ENCODE measurements at places on chromosomes 7 and 10.
A peak's percentile ranks its signal among the peaks of the same experiment; 100 is the strongest.

- H3K4me1 ChIP-seq: no peaks in the 10 kb centered on the region
- no peak overlapping the region for H3K4me3 ChIP-seq
- H3K27me3 ChIP-seq: no peaks in the 10 kb centered on the region
- no peaks in the 10 kb centered on the region for H3K36me3 ChIP-seq
- DNase-seq: no peak
- H3K27ac ChIP-seq: no peak overlapping the region
Measured at GRCh38 chr10:66714741-66715140, 211.1 kb upstream of the LRRTM3 start.

- H3K36me3 ChIP-seq: no peaks in the 10 kb centered on the region
- no peak overlapping the region for H3K27ac ChIP-seq
- H3K4me1 ChIP-seq: no peaks in the 10 kb centered on the region
- no peak for DNase-seq
- no peaks in the 10 kb centered on the region for H3K27me3 ChIP-seq
Measured at GRCh38 chr10:93267521-93267920, 193.8 kb downstream of the CYP26A1 start.

DNA sequence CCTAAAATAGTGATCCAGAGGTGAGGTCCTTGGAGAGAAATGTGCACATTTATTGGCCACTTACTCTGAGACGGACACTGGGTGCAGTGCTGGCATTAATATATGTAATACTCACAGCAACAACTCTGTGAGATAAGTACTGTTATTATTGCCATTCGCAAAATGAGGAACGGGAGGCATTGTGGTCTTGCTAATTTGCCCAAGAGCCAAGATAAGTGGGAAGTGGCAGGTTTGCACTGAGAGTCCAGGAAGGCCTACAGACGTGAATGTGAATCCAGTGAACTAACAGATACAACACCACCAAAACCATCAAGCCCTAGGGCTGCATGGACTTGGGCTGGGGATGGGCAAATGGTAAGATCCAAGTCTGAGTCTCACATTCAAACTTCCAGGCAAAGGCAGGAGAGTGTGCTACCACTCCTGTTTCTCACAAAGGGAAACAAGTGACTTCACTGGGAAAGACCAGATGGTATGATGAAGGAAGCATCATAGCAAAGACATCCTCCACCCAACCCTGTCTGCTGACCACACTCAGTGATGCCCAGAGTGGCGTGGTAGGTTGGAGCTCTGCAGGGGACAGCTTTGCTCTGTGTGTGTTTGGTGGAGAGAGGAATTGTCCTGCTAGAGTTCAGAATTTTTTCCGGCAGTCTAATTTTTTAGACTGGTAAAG lies 19.2 kb downstream of the TMEM273 start:
- H3K4me1 ChIP-seq: no peaks in the 10 kb centered on the region
- no peak overlapping the region for H3K27ac ChIP-seq
- H3K4me3 ChIP-seq: no peak overlapping the region
- no peaks in the 10 kb centered on the region for H3K36me3 ChIP-seq

- H3K4me1 ChIP-seq: no peaks in the 10 kb centered on the region
- H3K27me3 ChIP-seq: peaks cover 6% of the 10 kb centered on the region
- no peaks in the 10 kb centered on the region for H3K36me3 ChIP-seq
- no peak overlapping the region for H3K27ac ChIP-seq
Measured at GRCh38 chr7:139893461-139893860, 64.4 kb downstream of the TBXAS1 start.

GRCh38 chr10:56624082-56624481 lies 263.0 kb upstream of the ZWINT start:
- H3K27ac ChIP-seq: no peak overlapping the region

- H3K36me3 ChIP-seq: no peaks in the 10 kb centered on the region
- H3K4me3 ChIP-seq: no peak overlapping the region
- no peaks in the 10 kb centered on the region for H3K27me3 ChIP-seq
- DNase-seq: no peak
- H3K27ac ChIP-seq: no peak overlapping the region
- no peaks in the 10 kb centered on the region for H3K4me1 ChIP-seq
Measured at GRCh38 chr7:131934452-131934851, 378.0 kb upstream of the PODXL start.

- no peaks in the 10 kb centered on the region for H3K4me1 ChIP-seq
- no peak overlapping the region for H3K4me3 ChIP-seq
- H3K27ac ChIP-seq: no peak overlapping the region
- no peaks in the 10 kb centered on the region for H3K27me3 ChIP-seq
Measured at GRCh38 chr10:46546591-46547540, 9.6 kb downstream of the GPRIN2 start.

DNA sequence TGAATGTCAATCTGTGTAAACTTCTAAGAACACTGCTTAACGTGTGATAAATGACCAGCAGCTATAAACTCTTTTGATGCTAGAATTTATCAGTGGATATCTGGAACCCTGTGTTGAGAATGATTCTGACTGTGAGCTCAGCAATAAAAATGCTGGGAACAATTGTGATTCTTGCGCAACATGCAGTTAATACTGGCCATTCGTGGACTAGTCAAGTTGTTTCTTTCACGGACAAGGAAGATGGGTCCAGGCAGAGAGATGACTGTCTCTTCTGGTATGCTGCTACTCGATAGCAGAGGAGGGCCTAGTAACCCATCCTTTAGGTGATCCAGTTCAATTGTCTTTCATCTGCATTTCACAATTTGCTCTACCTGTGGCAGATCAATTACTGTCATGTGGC lies 394.8 kb upstream of the IGFBP3 start:
- no peaks in the 10 kb centered on the region for H3K4me1 ChIP-seq
- H3K27me3 ChIP-seq: no peaks in the 10 kb centered on the region
- DNase-seq: no peak

DNA sequence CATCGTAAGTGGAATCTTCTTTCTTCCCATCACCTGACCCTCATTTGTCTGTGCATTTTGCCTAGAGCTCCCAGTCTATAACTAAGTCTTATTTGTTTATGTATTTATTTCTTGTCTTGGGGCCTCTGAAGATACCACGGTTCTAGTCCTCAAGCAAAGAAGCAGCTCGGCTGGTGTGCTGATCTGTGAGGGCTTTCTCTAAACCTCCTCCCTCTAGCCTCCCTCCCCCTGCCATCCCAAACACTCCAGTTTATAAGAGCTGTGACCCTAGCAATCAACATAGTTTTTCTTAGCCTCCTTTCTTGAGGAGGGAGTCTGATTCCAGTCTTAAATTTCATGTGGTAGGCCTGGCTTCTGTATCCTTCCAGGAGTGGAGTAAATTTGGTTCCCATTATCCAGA lies 15.7 kb upstream of the NDUFA5 start:
- H3K36me3 ChIP-seq: no peaks in the 10 kb centered on the region
- H3K27me3 ChIP-seq: no peaks in the 10 kb centered on the region
- H3K4me3 ChIP-seq: no peak overlapping the region
- no peak overlapping the region for H3K27ac ChIP-seq
- no peak for DNase-seq

DNA sequence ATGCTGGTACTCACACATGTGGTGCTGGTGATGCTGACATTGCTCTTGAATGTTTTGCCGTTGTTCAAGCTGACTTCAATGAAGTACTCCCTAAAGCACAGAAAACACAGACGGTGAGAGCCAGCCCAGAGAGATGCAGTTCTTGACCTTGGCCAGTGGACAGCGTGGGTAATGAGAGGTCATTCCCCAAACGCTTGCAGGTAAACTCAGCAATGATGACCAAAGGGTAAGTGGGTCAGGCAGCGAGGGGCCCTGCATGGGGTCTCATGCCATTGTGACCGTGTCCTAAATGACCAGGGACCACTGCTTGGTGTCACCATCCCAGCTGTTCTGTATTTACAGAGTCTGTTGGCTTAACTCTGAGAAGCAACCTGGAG lies 32.8 kb upstream of the ANTXRL start:
- H3K4me3 ChIP-seq: no peak overlapping the region
- DNase-seq: no peak

DNA sequence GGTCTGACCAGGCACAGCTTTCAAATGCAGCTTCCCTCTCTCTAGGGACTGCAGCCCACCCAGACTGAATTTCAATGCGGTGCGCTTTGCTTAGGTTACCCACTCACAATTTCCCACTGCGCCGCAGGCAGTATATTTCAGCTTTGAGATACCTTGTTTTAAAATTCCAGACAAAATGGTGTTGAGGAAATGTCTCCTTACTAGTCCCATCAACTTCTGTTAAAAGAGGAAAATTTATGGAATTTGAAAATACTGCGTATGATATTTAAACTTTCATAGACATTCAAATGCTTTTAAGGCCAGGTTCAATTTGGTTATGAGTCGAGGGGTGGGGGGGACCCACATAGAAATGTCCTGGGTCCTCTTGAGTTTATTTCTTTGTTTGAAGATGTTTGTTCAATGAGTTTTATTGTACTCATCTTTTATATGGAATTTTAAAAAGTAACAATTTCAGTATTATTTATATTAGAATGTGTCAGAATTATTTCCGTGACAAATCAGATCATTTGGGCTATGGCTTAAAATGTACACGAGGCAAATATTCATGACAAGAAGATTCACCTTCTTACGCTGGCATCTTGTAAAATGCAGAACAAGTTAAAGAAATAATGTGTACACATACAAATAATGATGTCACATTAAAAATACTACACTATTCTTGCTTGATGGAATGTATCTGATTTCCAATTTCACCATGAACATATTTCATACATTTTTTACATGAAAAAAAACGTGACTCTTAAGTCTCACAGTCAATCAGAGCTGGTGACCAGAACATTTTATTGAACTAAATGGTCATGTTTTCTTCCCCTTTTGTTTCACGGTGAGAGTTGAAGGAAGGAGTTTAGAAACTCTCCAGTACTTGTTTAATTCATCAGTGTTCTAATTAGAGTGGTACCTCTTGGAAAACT lies 1.3 kb downstream of the IKZF1 start:
- no peaks in the 10 kb centered on the region for H3K36me3 ChIP-seq
- DNase-seq: no peak
- H3K27me3 ChIP-seq: no peaks in the 10 kb centered on the region
- no peak overlapping the region for H3K27ac ChIP-seq

GRCh38 chr7:16167526-16167925 lies 253.8 kb downstream of the CRPPA start:
- no peaks in the 10 kb centered on the region for H3K27me3 ChIP-seq
- no peak for DNase-seq
- H3K27ac ChIP-seq: no peak overlapping the region
- H3K4me1 ChIP-seq: no peaks in the 10 kb centered on the region
- H3K36me3 ChIP-seq: no peaks in the 10 kb centered on the region

GRCh38 chr10:78973901-78974616 lies 94.7 kb upstream of the ZMIZ1 start:
- H3K4me3 ChIP-seq: peak overlapping the region; percentile 57
- H3K27ac ChIP-seq: peak overlapping the region; percentile 81
- no peaks in the 10 kb centered on the region for H3K27me3 ChIP-seq
- peak; percentile 86 for DNase-seq

All from SJCRH30 (cell line).